ENCODE measurements at places on chromosomes 12 and 14. TPM values are rescaled to one million over a fixed set of nuclear protein-coding genes. Genes with fewer than 3 reads are reported as not detected.

The KLHL33 gene
- not detected for total RNA-seq

The NAV3 gene
- 11.0 TPM for total RNA-seq

The C14orf39 gene
- not detected for total RNA-seq

The SERPINA10 gene
- not detected for total RNA-seq

The ST8SIA1 gene
- not detected for total RNA-seq

The CNTN1 gene
- 56.7 TPM for total RNA-seq

The HOXC4 gene
- total RNA-seq = 3.8 TPM

The MMP19 gene
- total RNA-seq = 0.13 TPM

The NUP107 gene
- total RNA-seq = 71.3 TPM

The TMEM260 gene
- total RNA-seq = 3.5 TPM

The NUAK1 gene
- total RNA-seq = 11.0 TPM

The AMDHD1 gene
- total RNA-seq = 2.6 TPM

The ERO1A gene
- total RNA-seq = 53.3 TPM

The KRR1 gene
- total RNA-seq = 59.5 TPM

The C1R gene
- total RNA-seq = 26.3 TPM

The ERG28 gene
- total RNA-seq = 15.9 TPM

The GLT1D1 gene
- total RNA-seq = not detected

The ASB2 gene
- total RNA-seq = 2.2 TPM

The SLCO1C1 gene
- not detected for total RNA-seq

The MYH6 gene
- not detected for total RNA-seq

The SYNE2 gene
- 8.7 TPM for total RNA-seq

The PLBD1 gene
- 3.8 TPM for total RNA-seq

The DACT1 gene
- 0.44 TPM for total RNA-seq

The C12orf42 gene
- total RNA-seq = not detected

The MIP gene
- not detected for total RNA-seq

The IL22 gene
- total RNA-seq = not detected

The GALNT16 gene
- 3.9 TPM for total RNA-seq

The CCDC177 gene
- not detected for total RNA-seq

The MYF5 gene
- total RNA-seq = not detected

The TIMELESS gene
- total RNA-seq = 36.7 TPM

Data from A549 treated with RU486 at 1 μM for 4 hours (cell line).